ENCODE measurements at places on chromosomes 16 and 17.

DNA sequence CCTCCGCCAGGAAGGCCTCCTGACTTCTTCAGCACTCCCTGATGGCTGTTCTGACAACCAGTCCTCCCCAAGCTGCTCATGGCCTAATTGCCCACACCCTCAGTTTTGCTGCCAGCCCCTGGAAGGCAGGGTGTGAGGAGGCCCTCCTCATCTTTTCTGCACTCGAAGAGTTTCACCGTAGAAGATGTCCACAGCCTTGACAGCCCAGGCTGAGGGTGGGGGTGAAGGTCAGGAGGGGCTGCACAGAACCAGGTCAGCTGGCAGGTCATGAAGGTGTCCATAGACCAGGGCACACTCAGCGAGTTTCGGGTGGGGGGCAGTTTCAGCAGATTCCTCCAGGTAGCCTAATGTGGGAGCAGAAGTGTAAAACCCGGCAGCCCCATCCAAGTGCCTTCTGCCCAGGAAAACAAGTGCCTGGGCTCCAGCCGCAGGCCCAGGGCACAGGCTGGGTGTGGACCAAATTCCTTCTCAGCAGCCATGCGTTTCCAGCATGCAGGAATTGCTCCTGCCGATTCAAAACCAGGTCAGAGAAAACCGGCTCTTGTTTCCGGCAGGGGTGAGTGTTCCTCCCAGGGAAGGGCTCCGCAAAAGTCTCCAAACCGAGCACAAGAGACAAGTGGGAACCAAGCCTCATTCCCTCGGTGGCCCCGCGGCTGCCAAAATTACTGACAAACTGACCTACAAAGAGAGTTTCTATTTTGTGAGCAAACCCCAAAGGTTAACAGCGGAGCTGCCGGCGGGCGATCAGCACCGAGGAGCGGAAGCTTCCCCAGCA is 228.8 kb downstream of the C16orf78 start:
- no peak for DNase-seq

DNA sequence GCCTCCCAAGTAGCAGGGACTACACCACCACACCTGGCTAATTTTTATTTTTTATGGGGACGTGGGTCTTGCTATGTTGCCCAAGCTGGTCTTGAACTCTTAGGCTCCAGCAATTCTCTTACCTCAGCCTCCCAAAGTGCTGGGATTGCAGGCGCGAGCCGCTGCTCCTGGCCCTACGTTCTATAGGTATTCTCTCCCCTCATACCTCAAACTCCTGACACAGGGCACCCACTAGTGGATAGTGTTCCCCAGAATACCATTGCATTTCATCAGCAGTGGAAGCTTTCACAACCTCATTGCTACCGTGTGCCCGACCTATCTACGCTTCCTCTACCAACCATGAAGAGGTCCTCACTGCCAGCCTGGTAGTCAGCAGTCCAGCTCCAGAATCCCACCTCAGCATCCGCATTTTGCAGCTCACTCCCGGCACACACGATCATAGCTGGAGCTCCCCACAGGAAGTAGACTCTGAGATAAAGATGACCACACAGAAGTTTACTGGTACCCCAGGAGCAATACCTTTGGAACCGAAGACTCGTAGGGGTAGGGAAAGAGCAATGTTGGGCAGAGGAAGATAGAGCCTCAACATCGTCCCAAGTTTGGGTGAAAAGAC is 9.3 kb downstream of the CTRB2 start:
- DNase-seq: no peak

DNA sequence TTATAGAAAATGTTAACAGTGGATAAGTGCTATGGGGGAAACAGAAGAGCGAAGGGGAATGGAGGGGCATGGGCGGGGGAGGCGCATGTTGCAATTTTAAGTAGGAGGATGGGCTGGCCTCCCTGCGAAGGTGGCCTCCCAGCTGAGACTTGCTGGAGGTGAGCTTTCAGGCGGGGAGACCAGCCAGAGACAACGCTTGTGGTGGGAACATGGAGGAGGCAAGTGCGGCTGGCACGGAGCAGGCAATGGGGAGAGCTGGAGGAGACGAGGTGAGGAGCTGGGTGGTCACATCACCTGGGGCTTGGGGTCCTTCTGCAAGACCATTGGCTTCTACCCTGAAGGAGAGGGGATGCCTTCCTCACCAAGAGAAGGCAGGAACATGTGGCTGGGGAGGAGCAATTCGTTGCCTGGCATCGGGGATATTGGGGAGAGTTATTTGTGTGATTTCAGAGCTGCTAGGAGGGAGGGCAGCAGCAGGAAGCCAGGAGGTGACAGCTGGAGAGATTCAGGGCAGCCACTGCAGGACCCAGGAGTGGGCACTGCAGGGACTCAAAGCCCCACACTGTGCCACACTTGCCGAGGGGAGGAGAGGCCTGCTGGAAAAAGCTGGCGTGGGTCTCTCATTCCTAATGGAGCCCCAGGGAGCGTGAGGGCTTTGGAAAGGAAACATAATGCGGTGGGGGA is 34.4 kb downstream of the PMFBP1 start:
- DNase-seq: no peak

DNA sequence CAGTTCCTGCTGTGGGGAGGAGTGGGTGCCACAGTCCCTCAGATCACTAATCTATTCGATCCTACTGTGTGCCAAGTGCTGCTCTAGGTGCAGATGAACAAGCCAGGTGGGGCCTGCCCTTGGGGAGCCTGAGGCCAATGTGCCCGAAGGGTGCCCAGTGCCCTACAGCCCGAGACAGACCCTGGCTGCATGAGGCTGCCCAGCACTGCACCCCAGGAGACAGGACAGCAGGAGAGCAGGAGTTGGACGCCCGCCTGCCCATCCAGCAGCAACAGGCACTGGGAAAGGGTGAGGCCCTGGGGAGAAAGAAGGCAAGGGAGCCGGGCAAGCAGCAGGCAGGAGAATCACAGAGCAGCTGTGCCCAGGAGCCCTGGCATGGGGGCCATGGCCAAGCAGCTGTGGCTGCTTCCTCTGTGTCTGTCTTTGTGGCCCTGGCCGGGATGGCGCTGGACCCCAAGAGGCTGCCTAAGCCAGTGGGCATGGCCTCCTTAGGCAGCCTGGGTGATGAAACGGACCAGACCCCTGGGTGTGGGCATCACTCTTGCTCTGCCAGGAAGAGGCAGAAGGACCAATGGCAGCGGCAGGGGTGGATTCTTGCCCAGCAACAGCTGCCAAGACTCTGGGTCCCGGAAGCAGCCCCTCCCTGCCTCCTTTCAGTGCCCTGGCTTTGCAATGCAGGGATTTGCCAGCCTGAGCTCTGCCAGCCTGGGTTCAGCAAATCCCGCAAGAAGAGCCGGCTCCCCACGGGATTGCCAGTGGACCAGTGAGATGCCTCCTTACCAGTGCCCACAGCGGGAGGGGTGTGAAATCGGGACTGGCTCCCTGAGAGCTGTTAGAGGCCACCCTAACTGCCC is 179.6 kb upstream of the TNRC6C start:
- DNase-seq: no peak

GRCh38 chr17:82287868-82288801 is 14.6 kb upstream of the CSNK1D start:
- no peak for DNase-seq

DNA sequence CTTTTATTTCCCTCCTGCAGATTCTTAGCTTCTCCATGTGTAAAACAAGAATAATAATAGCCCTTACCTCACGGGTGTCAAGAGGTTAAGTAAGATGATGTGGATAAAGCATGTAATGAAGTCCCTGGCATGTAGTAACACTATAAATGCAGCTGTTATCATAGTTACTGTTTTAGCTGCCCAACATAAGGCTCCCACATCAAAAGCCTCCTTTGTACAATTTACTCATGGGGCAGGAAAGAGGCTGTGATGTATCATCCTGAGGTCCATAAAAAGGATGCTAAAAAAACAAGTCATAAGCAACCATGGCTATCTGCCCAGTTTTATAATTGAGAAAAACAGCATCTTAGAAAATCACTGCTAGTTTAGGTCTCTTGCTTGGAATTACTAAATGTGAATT is 339.7 kb downstream of the CA10 start:
- DNase-seq: no peak

- DNase-seq: no peak
These were observed at the start of gene TLCD2 for GRCh38 chr17:1709971-1710806. Gene TLCD2, minus strand, starts transcription at chr17:1710377. Its CDS starts 135 bp downstream, at chr17:1710242.

GRCh38 chr16:27720731-27721530 is 171.0 kb downstream of the KATNIP start:
- no peak for DNase-seq

- no peak for DNase-seq
These were observed 46.3 kb upstream of the ICAM2 start for GRCh38 chr17:64066716-64067115.

DNA sequence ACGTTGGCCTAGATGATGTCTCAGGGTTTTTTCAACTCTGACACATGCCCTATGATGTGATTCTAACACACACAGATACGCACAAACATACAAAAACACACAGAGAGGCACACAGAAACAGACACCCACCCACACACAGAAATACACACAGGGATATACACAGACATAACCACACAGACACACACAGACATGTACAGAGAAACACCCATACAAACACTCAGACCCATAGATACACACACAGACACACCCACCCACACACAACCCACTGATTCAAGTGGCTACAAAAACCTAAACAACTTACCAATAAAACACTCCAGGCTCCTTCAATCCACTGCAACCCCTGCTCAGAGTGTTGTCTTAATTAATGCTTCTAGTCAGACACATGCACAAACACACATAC is 244.6 kb upstream of the CCL2 start:
- DNase-seq: no peak

DNA sequence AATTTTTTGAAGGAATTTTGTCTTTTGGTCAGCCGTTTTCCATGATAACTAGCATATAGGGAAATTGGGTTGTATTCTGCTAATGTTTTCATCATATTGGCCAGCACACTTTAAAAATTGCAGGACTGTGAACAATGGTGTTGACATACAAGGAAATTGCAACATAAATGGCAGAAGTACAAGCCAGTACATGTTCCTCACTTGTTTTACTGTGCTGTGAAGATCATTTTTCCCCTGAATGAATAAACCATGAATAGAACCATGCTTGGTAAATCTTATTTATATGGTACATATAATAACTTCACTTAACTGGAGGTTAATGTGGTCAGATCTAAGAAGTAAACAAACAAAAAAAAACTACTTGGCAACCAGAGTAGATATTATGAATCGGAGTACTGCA is 22.8 kb downstream of the OMG start:
- no peak for DNase-seq

DNA sequence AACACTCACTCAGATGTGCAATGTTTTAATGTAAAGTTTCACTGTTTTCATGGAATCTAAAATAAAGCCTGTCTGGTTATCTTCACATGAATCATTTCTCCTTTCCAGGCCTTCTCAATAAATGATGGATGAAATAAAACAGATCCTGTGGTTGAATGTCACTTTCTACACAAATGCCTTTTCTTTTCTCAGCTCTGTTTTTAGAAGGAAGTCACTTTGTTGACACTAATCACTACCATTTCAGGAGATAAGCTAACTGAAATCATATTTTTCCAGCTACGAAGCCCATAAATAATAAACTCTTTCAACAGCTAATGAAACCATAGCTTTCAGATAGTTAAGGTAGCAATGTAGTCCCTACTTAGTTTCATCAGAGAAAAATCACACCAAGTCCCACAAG is 17.9 kb downstream of the NME2 start:
- DNase-seq: no peak

DNA sequence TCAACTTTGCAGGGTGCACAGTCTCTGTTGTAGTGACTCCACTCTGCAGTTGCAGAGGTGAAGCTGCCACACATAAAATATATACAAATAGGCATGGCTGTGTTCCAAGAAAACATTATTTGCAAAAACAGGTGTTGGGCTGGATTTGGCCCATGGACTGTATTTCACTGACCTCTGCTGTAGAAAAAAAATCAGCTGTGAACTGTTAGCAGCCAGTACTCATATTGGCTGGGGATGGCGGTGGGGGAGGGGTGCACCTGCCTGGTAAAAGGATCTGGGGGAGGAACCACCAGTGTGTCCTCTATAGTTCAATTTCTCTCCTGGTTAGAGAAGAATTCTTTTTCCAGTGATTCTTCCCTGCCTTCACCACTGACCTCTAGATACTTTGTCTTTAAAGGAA is 50.0 kb downstream of the SHISA9 start:
- no peak for DNase-seq

DNA sequence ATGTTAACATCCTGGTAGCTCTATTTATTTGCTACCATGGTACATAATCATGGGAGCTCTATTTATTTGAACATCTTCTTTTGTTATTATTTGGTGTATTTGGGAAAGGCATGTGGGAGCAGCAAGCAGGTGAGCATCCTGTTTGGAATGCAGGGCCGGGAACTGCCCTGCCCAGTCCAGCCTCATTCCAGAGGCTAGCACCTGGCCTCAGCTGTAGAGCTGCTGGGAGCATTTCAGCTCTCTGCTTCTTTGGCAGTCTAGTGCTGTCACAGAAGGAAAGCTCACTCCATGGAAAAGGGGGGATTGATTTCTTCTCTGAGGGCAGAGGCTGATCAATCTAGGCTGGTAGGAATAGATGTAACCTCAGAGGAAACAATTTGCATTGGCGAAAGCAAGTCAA is 112.5 kb downstream of the WWOX start:
- no peak for DNase-seq

GRCh38 chr16:84893849-84894599 is 74.2 kb downstream of the CRISPLD2 start:
- no peak for DNase-seq

GRCh38 chr17:57211543-57211942 is 44.8 kb upstream of the MSI2 start:
- DNase-seq: no peak

DNA sequence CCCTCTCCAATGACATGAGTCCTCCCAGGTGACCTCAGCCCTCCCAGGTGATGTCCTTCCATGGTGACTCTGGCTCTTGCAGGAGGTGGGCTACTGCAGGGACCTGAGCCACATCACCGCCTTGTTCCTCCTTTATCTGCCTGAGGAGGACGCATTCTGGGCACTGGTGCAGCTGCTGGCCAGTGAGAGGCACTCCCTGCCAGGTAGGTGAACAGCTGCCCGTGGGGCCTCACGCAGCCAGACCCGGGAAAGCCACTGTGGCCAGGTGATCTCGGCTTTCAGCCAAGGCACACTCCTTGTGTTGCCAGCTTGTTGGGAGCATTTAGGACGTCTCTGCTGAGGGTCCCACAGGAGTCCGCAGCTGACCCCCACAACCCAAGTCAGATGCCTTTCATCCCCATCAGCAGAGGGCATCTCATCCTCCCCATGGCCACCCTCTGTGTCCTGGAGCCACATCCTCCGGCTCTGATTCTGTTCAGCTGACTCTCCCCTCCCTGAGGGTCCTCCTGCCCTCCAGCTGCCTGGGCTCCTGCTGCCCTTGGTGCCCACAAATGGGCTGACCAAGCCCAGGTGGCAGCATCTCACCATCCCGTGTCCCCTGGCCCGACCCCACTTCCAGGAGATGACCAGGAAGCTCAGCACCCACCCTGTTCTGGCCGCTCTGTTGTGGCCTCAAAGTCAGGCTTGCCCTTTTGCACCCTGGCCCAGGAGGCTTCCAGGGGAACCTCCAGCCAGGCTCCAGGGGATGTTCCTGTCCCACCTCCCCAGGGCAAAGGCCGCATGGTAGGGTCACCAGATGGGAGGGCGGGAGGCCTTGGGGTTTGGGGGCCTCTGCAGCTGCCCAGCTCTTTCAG is 20.1 kb downstream of the USP6 start:
- no peak for DNase-seq
